Activated CD4-positive, alpha-beta T cell treated with anti-CD3 and anti-CD28 coated beads, Interleukin-2, Interleukin-4, amounts not matched to agents 100 ng/mL and 50 ng/mL, durations not matched to agents 16 hours and 8 hours (primary cell): ENCODE measurements at places on chromosomes 4 and X.

DNA sequence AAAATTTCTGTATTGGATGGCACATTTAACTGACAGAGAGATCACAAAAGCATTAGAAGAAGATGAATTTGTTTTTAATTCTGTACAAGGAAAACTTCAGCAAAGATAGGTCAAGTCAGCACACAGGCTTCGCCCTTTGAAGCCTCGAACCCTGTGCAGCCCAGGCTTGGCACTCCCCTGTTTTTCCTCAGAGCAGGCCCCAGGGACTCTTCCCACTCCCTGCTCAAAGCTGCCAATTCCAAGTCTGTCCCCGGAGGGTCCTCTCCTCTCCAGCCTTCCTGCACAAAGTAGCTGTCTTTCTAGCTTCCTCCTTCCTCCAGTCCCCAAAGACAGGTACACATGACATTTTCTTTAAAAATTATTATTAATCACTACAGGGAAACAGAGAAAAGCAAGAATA, 466.3 kb downstream of the PPARGC1A start:
- no peak for DNase-seq

DNA sequence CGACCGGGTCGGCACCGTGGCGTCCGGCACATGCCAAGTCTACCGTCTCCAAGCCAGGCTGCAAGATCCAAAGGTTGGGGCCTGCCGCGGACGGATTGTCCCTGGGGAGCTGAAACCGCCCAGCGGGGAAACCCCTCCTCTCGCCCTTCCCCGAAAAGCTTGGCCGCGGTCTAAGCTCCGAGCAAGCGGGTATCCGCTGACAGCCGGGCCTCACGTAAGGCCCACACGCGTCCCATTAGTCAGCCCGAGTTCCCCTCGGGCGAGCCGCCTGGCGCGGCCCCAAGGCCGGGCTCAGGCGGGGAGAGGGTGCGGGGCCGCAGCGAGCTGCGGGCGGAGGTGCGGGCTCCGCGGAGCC, 6.8 kb upstream of the BCOR start:
- DNase-seq, result peak; percentile 53

- no peak for DNase-seq
Measured at GRCh38 chrX:53494436-53494835, 60.3 kb upstream of the HSD17B10 start.

- DNase-seq, result no peak
Measured at GRCh38 chr4:1502501-1502886, 96.3 kb upstream of the NKX1-1 start.

DNA sequence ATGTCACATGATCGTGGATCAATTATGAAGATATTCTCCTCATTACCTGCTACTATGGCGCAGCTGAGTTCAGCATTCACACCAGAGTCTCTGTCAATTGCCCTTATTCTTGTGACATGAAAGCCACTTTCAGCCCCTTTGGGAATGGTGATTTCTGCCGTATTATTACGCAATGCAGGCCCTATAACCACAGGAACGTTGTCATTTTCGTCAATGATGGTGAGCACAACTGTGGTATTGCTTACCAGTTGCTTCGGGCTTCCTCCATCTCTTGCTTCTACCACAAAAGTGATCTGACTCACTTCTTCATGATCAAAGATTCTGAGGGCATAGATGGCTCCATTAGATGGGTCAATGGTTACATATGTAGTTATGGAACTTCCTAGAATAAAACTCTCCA, 2.1 kb downstream of the PCDH18 start:
- DNase-seq, result no peak

DNA sequence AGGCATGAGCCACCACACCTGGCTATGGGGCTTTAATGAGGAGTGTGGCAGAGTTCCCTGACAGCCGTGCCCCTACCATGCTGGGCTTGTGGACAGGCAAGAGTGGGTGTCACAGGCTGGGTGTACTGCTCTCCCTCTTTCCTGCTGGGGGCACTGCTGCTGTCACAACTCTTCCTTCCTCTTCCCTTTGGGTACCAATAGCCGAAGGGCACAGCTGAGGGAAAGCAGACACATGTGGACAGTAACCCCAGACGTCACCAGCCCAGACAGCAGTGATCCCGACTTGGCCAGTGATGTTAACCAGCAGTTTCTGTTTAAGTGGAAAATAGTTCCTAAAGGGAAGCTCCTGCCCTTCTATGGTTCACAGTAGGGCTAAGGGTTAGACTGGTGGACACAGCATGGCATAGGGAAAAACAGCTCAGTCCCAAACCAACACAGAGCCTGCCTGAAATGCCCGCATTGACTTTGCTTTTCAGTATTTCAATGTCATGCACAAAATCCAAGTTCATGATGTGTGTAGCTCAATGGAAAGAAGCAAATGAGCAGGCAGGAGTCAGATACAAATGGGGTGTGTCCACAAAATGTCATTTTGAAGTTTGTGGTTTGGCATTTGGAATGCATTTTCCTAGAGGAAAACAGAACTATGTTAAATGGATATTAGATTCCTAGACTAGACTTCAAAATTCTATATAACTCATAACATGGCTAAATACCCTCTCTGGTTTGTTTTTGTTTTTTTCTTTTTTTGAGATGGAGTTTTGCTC, 24.9 kb upstream of the DDX3X start:
- DNase-seq, result no peak

DNA sequence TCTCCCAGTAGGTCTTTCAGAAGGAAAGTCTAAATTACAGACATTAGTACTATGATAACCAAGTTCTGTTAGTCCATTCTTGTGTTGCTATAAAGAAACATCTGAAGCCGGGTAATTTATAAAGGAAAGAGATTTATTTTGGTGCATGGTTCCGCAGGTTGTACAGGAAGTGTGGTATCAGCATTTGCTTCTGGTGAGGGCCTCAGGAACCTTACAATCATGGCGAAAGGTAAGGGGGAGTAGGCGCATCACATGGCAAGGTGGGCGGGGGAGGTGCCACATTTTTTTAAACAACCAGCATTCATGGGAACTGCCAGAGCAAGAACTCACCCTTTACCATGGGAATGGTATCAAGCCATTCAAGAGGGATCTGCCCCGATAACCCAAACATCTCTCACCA, 26.2 kb upstream of the USP46 start:
- no peak for DNase-seq

DNA sequence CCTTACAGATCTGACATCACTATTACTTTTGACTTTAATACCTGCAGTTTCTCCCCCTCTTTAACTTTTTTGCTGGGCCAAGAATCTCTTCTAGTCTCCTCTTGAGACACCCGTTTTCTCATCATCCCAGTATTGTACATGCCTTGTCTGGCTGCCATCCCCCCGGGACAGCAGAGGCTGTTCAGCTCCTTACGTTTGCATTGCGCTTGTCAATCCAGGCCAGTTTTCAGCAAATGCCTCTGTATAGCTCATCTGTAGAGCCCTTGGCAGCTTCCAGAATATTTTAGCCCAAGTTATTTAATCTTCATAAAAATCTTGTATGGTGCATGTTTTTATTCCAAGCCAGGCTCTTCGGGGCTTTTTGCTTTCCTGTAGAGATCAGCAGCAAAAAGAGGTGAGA, 22.3 kb upstream of the HOPX start:
- DNase-seq, result no peak

DNA sequence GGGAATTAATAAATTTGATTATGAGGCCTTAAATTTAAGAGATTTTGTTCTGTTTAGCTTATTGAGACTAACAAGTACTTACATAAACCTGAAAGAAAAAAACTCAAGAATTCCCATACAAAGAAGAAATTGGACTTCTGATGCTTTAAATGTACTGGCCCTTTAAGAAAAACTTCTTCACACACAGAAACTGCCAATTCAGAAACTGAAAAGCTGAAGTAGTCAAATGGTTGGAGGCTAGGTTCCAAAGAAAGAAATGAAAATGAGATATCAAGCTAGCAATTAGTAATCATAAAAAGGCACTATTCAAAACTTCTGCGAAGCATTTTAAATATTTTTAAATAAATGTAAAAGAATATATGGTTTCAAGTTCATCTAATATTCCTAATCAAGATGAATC, 151.3 kb downstream of the THOC2 start:
- DNase-seq, result no peak

GRCh38 chrX:153456161-153456560, 10.3 kb upstream of the TREX2 start:
- no peak for DNase-seq

- no peak for DNase-seq
Measured at GRCh38 chr4:13182133-13182532, 302.0 kb downstream of the RAB28 start.

GRCh38 chr4:4428966-4429875, 42.3 kb downstream of the NSG1 start:
- no peak for DNase-seq

- DNase-seq, result no peak
Measured at GRCh38 chr4:102104278-102104677, 241.0 kb downstream of the SLC39A8 start.

DNA sequence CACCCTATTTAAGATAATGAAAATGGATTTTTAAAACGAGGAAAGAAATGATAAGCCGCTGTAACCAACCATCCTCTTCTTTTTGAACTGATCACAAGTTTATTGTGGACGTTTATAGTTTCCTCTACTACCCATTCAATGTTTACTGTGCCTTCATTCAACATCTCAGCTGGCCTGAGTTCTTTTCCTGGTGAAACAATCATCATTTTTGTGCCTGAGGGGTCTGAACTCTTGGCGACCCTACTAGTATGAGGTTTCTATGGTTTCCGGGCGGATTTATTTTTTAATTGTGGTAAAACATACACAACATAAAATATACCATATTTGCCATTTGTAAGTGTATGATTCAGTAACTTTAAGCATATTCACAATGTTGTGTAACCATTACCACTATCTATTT, 100.7 kb downstream of the SPRY1 start:
- no peak for DNase-seq

- no peak for DNase-seq
Measured at GRCh38 chrX:33324099-33324498, 112.8 kb upstream of the DMD start.

GRCh38 chr4:31294655-31295480, 574.7 kb downstream of the PCDH7 start:
- no peak for DNase-seq

- DNase-seq, result no peak
Measured at GRCh38 chr4:8775121-8775520, 96.5 kb downstream of the HMX1 start.

DNA sequence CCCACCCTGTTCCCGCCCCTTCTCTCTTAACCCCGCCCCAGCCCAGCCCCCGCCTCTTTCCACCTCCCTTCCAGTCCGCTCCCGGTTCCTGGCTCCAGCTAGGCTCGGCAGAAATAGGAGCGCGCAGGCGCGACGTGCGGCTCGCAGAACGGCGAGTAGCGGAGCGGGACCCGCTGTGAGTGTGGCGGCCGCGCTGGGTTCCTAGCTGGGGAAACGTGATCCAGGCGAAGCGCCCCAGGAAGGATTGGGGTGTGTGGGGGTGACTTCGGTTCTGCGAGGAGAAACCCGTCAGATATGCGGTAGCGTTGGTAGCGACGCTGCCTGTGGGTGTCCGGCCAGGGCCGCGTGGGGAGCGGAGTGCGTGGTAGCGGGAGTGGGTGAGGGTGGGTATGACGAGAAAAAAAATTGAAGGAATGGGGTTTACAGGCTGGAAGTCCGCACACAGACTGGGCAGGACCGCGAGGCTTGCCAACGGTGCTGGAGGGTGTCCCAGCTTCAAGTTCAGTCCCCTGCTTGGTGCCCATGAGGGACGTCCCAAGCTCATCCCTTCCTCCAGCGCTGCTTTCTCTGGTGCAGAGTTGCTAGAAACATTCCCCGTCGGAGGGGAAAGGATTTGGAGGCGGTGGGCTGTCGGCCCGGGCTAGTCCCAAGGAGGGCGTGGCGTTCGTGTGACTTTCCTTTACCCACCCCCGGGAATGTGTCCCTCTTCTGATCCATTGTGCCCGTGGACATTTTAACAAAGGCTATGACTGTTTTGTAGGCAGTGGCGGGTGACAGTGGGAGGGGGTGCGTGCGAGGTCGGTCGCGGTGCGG, at the start of gene PRRG1:
PRRG1 (plus strand) TSS at position 144 of the 813 bp plus-strand sequence. CDS start 56,886 bp downstream, outside the sequence.
- no peak for DNase-seq

DNA sequence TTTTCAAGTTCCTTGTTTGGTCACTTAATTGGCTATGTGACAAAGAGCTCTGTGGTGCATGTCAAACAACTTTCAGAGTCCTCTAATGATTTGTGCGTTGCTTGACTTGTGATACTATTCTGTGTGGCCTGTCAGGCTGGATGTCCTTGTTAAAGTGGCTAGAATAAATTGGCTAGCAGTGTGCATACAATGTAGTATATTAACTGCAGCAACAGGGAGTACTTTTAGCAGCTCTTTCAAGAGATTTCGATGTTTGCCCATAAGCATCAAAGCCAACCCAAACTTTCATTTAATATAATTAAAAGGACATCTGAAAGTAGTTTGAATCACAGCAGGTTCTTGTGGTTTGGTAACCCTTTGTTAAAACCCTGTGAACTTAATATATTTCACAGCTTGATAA, 718.9 kb downstream of the ADGRL3 start:
- DNase-seq, result no peak

GRCh38 chr4:7705593-7705992, 234.1 kb downstream of the AFAP1 start:
- DNase-seq, result no peak
